Stimulated activated CD4-positive, alpha-beta T cell treated with anti-CD3 and anti-CD28 coated beads, Interleukin-2, amount 100 ng/mL, for 24 hours (primary cell): ENCODE measurements at places on chromosomes 7 and 10.

- DNase-seq, result no peak
Measured at GRCh38 chr10:44393051-44393630, 8.2 kb upstream of the CXCL12 start.

DNA sequence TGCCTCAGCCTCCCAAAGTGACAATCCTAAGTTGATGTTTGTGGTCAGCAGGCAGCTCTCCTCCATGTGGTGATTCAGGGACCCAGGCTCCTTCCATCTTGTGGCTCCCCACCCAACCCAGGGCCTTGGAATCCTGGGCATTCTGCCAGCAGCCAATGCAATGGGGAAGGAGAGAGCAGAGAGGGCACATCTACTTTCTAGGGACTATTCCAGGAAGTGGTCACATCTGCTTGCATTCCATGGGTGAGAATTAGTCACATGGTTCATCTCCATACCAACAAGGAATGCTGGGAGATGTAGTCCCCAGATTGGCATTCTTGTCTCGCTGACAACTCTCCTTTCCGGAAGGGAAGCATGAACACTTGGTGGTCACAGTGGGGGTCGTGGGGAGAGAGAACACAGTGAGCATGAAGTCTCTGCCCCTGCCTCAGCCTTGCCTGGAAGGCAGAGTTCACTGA, 9.9 kb upstream of the SRRM3 start:
- DNase-seq, result no peak

GRCh38 chr10:132878091-132878729, 64.2 kb downstream of the CFAP46 start:
- DNase-seq, result no peak

DNA sequence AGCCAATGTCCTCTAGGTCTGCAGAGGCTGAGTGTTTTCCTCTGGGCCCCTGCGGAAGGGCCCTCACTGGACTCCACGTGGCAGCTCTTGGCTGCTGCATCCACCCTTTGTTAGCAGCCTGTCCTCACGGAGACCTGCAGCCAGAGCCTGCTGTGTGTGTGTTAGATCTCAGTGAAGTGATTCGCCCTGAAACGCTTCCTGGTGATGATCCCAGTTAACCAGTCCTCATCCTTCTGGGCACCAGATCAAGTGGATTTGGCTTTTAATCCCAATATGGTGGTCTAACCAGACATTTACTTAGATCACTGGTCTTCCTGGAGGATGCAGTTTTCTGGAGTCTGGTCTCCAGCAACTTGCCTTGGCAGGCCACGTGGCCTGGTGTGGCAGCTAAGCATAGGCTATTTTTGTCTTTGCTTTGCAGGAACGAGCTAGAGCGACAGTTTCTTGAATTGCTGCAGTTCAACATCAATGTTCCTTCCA, 39.5 kb upstream of the GJD4 start:
- no peak for DNase-seq

DNA sequence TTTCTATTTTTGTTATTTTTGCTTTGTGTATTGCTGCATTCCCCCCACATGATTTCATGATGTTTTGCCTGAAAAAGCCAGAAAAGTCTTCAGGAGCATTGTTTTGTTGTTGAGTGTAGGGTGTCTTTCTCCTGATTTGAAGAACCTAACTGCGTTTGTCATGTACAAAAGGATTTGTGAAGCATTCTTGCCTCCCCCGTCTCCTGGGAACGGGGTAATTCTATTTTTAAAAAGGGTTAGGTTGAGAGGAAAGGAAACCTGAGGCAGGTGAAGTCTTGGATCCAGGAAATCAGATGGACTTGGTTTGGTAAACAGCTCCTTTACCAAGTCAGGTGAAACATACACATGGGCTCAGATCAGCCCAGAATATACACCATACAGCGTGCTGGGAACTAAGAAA, 26.0 kb upstream of the BTBD16 start:
- DNase-seq, result no peak

DNA sequence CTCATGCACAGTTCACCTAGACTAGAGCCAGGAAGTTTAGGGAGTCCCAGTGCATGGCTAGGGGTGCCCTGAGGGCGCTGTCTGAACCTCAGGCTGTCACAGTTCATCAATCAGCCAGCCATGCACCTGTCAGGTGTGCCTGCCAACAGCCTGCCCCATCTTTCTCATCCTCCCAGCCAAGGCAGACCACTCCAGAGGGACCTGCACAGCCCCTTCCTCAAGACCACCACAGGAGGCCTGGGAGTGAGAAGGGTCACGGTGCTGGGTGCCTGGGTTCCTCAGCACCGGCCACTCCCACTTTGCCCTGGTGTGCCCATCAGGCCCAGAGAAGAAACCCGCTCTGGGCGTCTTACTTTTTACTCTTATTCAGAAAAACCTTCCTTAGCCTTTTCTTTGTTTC, 8.4 kb downstream of the ATP6V1F start:
- no peak for DNase-seq

DNA sequence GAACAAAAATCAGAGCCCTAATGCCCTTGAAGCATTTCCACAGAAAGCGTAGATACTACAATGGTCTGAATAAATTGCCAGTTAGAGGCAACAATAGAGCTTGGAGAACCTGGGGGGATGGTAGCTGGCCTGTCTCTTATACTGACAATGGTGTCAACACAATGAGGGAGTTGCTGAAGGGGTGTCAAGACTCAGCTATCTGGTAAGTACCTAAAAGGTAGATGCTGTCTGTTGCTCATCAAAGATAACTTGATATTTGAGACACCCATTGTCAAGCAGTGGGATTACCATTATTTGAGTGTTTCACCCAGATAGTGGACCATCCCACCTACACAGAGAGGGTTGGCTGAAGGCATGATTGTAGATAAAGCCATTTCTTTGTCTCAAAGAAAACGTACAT, 72.8 kb downstream of the PDE1C start:
- no peak for DNase-seq

GRCh38 chr10:109887243-109887642, 36.1 kb downstream of the XPNPEP1 start:
- DNase-seq, result no peak

DNA sequence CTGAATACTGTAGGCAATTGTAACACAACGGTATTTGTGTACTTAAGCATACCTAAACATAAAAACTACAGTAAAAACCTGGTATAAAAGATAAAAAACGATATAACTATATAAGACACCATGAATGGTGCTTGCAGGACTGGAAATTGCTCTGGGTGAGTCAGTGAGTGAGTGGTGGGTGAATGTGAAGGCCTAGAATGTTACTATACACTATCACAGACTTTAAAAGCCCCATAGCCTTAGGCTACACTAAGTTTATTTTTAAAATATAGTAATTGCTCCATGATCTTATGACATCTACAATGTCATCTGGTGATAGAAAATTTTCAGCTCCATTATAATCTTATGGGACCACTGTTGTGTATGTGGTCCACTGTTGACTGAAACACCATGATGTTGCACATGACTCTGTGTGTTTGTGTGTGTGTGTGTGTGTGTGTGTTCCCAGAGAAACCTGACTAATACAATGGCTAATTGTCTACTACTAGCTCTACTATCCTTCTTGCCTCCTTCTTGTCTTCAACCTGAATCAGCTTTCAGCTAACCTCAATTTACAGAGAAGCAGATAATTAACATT, 27.6 kb upstream of the PRPF18 start:
- DNase-seq, result no peak

- no peak for DNase-seq
Measured at GRCh38 chr10:46317889-46318288, 31.1 kb downstream of the ANTXRL start.

GRCh38 chr10:67784474-67784873, 53.5 kb downstream of the DNAJC12 start:
- no peak for DNase-seq

DNA sequence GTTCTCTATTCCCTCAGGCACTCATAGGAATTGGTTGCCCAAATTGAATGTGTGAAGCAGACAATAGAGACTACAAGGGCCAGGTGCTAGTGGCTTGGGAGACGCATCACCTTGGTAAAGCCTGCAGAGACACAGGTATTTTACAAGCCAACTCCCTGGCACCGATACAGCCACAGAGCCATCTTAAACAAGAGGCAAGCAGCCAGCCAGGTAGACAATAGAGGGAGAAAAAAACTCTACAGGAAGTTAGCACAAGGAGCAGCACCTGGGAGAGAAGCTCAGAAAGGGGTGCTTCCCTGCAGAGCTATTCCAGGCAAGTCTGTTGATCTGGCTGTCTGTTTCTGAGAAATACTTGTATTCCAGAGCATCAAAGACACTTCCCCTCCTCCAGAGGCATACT, 43.0 kb upstream of the CDK1 start:
- no peak for DNase-seq

DNA sequence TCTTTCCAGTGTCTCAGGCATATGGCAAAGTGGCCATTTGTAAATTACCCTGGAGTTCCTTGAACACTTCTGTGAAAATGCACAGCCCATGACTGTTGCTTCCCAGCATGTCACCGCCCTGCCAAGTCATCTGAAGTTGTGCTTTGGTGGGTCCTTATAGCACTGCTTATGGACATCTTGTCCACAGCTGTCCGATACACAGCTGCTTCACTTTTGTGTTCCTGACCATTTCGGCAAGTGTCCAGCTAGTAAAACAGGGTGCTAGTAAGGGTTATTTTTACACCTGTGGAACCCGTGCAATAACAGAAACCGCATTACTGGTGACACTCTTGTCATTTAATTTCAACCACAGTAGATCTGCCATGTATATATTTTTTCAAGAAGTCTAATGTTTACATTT, 29.7 kb downstream of the PIP4K2A start:
- no peak for DNase-seq

GRCh38 chr7:76149847-76150691, 51.6 kb upstream of the SRRM3 start:
- DNase-seq, result no peak

DNA sequence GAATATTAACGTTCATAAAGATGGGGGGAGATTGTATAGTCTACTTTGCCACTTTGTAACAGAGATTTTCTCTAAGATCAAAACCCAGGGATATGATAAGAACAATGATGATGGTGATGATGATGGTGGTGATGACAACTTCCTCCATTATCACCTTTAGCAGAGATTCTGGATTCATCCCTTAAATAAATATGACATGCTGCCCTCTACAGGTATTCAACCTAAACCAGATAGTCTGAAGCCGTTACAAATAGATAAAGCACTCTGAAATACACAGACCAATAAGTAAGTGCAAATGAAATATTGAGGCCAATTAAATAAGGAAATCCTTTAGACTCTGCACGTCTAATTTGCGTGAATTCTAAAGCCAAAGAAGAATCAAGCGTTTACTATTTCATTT, 211.5 kb downstream of the CREB5 start:
- no peak for DNase-seq

DNA sequence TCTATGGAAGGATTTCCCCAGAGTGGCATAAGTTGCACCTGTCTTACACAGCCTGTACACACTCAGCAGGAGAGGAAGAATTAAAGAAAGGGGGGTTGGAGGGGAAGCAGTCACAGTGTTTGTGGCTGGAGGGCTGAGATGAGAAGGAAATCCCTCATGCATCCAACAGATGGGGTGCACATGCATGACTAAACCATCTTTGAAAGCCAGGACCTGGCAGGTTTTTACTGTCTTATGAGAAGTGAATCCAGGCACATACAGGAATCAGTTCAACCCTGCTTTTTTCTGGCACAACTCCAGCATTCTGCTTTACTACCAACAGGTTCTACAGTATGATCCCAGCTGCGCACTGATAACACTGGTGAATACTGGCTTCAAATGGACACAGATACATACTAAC, 107.7 kb downstream of the CACNA2D1 start:
- no peak for DNase-seq

DNA sequence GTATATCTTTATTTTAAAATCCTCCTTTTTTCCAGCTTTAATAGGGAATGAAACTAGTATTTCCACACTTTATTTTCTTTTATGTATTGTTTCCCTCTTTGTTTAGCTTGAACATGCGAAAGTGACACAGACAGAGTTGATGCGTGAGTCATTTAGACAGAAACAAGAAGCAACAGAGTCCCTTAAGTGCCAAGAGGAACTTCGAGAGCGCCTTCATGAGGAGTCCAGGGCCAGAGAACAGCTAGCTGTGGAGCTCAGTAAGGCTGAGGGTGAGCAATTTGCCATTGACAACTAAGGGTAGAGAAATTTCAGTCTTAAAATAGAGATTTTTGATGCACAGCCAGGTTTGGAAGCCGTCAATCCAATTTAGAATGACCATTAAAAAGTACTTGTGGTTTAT, 73.1 kb downstream of the CYP51A1 start:
- no peak for DNase-seq

DNA sequence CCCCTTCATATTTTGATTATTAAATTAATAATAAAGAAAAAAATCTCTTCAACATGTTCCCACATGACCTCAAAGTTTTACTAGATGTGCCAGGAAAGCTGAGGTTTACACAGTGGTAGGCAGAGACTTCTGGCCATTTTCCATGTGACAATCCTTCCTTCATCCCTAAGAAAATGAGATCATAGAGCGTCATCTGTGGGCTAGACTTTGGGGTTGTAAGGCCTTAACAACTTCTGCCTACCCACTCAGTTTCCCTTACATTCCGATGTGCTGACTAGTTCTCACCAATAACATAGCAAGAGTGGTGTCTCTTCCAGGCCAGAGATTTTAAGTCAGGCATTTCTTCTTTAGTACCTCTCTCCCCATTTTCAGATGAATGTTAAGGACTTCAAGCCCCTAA, 171.1 kb upstream of the PHF14 start:
- no peak for DNase-seq

DNA sequence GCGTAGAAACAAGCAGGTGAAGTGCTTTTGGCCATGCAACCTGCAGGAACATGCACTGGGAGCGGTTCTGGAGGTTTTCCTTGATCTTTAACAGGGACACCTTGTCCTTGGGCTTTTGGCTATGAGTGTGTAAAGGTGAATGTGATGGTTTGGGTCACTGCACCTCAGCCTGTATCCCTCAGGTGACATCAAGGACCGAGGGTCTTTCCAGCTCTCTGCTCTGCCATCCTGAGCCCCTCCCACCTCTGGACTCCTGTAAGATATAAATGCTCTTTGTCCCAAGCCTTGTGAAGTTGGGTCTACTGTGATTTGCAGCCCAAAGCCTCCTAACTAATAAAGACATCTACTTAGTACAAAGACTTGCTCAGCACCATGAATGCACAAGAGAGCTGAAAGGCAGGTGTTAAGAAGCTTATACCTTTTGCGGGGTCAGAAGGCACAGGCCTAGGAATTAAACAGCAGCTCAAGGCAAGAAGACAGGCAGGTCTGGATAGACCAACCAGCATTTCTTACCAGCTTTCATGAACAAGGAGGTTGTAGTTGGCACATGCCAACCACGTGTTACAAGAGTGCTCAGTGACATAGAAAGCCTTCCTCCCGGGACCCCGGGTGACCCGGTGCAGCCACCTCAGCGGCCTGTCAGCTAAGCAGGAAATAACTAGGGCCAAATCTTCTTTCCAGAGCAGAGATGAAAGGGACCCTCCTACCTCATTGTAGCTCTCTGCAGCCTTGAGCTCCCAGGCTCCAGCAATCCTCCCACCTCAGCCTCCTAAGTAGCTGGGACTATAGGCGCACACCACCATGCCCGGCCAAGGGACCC, 89.9 kb downstream of the CARD11 start:
- no peak for DNase-seq

DNA sequence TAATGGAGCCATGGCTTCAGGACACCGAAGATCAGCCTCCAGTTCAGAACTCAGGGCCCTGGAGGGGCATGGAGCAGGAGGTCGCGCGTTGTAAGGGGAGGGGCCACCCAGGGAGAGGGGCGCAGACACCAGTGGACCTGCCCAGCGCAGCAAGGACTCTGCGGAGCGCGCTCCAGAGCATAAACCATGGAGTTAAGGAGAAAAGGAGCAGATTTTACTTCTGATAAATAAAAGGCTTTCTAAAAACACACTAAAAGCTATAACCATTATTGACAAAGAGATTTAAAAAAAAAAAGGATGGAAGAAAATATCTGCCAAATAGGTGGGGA, 10.5 kb downstream of the CALY start:
- no peak for DNase-seq
